Stimulated activated CD4-positive, alpha-beta T cell treated with anti-CD3 and anti-CD28 coated beads, Interleukin-1b, Interleukin-23, amount 100 ng/mL, for 24 hours (primary cell): ENCODE measurements at places on chromosomes 7 and 10.
A peak's percentile ranks its signal among the peaks of the same experiment; 100 is the strongest.

DNA sequence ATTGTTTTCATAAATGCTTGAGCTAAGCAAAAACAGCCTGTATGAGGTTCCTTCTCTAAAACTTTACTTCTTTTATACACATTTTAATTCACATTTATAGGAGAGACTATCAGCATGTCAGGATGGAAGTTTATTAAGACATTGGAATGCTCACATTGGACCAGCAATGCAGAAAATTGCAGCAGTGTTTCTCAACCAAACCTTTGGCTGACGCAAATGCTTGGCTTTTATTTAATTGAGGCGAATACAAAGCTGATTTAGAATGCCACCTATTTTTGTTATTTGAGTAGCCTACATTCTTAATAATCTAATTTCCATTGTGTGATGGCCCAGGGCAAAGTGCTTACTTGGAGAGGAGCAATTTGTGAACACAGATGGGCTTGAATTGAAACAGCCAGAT is 283.2 kb downstream of the ARL4A start:
- no peak for DNase-seq

DNA sequence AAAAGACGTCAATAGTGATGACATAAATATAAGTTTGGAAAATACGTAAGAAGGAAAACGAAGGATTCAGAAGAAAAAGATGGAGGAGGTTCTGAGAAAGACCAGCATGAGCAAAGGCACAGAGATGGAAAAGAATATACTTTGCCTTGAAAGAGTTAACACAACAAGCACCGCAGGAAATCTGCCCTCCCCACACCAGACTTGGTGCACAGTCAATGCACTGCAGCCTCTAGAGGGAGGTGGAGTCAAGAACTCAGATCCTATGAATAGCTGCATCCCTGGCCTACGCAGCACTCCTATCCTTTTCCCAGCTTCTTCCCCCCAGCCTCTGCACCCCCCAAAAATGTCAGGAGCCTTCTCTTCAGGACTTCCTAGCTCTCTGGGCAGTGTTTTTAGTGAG is 1370.6 kb upstream of the LRRTM3 start:
- DNase-seq = no peak

DNA sequence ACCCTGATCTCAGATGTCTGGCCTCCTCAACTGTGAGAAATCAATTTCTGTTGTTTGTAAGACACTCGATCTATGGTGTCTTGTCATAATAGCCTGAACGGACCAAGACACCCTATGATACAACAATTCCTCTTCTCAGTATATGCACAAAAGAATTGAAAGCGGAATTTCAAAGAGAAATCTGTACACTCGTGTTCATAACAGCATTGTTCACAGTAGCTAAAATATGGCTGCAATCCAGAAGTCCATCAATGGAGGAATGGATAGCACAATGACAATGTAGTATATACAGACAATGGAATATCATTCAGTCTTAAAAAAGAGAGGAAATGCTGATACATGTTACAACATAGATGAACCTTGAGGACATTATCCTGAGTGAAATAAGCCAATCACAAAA is 354.6 kb downstream of the SFMBT2 start:
- DNase-seq = no peak

DNA sequence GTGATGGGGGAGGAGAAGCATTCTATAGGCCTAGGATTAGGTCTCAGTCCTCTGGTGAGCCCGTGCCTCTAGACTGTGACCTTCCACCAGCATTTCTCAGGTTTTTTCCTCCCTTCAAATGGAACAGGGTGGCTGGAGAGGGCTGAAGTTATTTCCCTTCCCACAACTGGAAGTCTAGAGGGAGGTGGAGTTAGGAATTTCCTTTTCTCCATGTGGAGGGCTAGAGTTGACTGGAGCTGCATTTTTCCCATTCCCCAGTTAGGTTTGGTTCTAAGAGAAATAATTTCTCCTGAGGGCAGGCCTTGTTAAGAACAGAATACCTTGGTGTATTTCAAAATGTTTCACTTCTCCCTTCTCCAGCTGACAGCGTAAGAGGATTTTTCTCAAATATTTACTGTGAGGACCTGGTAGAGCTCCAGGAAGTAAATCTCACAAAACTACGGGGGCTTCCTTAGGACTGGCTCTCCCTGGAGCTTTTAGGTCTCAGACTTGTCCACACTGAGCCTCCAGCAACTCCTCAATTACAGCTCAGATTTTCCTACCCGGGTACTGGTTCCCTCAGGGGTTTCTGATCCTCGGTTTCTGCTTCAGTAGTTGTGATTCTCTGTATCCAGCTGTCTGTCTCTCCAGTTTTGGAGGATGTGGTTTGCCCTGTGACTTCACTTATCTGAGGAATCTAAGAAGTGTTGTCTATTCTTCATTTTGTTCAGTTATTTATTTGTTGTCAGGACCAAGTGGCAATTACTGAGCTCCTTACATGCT is 6.0 kb upstream of the REEP3 start:
- DNase-seq = no peak

- DNase-seq = no peak
Observed at GRCh38 chr7:137981175-137981574, 20.7 kb downstream of the CREB3L2 start.

- no peak for DNase-seq
Observed at GRCh38 chr7:22864855-22865601, 42.4 kb upstream of the TOMM7 start.

GRCh38 chr7:132654150-132654549 is 77.9 kb upstream of the PLXNA4 start:
- no peak for DNase-seq

GRCh38 chr7:94810496-94810895 is 96.9 kb upstream of the PPP1R9A start:
- no peak for DNase-seq

DNA sequence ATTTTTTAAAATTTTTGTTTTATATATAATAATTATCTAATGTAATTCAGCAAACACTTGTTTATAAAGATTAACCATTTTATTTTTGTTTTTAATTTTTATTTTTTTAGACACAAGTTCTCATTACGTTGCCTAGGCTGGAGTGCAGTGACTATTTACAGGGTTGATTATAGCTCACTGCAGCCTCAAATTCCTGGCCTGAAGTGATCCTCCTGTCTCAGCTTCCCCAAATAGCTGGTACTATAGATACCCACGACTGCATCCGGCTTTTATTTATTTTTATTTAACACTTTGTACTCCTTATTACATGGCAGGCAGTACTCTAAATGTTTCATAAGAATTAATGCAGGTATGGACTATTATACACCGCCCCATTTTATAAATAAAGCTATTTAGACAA is 288.7 kb downstream of the MDFIC start:
- DNase-seq = no peak

- DNase-seq = peak; percentile 13
Observed at GRCh38 chr10:78756604-78757343, 312.0 kb upstream of the ZMIZ1 start.

DNA sequence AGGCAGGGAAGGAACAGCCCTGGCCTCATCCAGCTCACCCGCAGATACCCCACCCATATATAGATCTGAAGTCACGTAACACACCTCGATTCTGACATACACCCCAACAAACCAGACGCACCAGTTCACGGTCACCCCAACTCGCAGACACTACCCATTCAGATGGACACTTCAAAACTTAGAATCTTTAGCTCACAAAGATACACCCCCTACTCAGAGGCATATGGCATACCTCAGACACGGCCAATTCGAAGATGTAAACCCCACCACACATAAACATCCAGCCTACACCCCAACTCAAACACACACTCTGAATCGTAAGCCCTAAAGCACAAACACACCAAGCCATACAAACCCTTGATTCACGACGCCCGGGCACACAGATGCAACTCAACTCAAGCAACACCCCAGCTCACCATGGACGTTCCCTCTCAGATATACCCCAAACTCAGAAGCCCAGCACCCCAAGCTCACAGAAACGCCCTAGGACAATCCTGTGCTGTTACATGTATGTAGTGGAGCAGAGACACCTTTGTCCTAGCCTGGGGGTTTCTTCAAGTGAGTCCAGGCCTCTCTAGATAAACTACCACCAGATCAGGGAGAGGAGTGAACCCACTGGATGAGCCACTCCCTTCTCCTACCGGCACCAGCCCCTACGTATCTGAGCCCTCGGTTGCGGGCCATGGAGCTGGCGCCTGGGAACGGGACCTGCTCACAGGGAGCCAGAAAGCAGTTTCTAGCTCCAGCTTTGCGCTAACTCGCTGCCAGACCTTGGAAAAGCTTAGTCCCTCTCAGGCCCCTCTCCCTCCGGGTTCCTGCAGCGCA is 8.8 kb downstream of the PSD start:
- no peak for DNase-seq

DNA sequence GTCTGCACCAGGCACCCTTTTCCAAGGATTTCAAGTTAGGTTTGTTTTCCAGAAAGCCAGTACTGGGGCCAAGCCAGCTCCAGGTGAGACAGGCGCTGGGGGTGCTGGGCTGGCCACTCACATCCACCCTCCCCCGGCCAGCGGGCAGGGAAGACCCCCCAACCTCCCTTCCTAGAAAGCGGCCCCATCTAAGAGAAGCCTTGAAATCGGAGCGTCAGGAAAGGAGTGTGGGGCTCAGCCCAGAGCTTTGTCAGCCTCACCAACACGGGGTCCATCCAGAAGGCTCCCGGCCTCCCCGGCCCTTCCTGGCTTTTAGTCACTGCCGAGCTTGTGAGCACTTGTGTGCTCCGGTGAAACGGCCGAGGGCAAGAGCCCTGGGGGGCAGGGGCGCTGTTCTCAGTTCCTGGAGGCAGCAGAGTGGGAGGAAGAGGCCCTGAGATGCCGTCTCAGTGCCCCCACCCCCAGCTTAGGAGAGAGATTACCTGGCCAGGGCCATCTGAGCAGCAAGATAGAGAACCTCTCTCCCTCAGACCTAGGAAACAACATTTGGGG is 39.6 kb downstream of the PDGFA start:
- DNase-seq = no peak

- no peak for DNase-seq
Observed at GRCh38 chr10:132722394-132723329, 63.3 kb downstream of the NKX6-2 start.
